ENCODE measurements at places on chromosomes 3 and 15. TPM values are rescaled to one million over a fixed set of nuclear protein-coding genes. Genes with fewer than 3 reads are reported as not detected.

GRCh38 chr3:74315291-74315690 is 299.2 kb downstream of the CNTN3 start:
- no peak for DNase-seq

TM4SF1 gene
- 5.4 TPM for total RNA-seq

HTR3E gene
- total RNA-seq = 6.5 TPM

SUSD5 gene
- 15.6 TPM for total RNA-seq

GP9 gene
- total RNA-seq = not detected

DNA sequence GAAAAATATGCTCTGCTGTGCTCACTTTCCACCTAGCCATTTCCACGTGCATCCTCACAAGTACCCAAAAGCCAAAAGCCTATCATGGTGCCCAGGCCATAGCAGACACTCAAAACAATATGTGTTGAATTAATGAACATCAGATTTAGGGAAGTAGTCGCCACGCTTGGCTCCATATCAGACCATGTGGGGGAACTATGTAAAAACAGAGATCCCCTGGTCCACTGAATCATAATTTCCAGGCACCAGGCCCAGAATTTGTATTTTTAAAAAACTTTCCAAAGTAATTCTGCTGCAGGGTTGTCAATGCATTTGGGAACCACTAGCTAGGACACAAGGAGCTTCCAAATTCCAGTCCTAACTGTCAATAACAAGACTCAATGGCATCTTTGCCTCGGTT is 77.3 kb downstream of the CNTN3 start:
- no peak for DNase-seq

DNA sequence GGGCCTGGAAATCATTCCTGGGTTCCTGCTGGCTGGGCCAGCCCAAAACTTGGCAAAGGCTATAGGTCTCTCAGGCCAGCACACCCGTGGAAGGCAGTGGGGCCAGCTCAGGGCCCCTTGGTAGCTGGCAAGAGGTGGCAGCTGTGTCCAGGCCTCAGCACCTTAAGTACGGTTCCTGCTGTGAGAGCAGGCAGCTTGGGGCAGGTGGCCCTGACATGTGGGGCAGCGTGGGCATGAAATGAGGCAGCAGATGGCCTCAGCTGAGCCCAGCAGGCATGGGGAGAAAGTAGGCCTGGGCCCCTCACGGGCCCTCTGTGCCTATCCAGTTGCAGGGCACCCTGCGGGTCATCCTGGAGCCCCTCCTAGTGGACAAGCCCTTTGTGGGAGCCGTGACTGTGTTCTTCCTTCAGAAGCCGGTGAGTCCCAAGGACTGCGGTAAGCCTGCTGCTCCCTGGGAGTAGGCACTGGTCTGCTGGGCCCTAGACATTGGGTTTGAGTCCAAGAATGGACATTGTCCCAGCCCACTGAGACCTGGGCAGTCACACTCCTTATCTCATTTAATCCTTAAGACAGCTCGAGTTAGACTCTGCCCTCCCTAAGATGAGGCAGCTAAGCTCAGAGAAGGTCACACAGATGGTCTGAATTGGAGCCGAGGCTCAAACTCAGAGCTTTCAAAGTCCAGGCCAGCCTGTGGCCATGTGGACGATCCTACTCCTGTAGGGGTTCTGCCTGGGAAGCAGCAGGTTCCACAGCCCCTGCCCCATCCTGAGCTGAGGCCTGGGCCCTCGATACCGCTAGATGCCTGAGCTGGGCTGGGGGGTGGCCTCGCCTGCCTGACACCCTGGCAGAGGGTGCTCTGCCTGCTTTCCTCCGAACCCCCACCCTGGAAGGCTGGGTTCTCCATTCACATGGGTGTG is 25.5 kb downstream of the ESYT3 start:
- peak; percentile 82 for DNase-seq

GRCh38 chr3:151743855-151744254 is 10.1 kb downstream of the AADACL2 start:
- no peak for DNase-seq

- DNase-seq = no peak
Measured at GRCh38 chr15:99143242-99143641, 38.4 kb downstream of the SYNM start.

- no peak for DNase-seq
Measured at GRCh38 chr3:19885468-19885867, 48.5 kb downstream of the EFHB start.

GRCh38 chr3:33954956-33955355 is 156.5 kb downstream of the PDCD6IP start:
- peak; percentile 10 for DNase-seq

HCLS1 gene
- total RNA-seq = 1.9 TPM

DNA sequence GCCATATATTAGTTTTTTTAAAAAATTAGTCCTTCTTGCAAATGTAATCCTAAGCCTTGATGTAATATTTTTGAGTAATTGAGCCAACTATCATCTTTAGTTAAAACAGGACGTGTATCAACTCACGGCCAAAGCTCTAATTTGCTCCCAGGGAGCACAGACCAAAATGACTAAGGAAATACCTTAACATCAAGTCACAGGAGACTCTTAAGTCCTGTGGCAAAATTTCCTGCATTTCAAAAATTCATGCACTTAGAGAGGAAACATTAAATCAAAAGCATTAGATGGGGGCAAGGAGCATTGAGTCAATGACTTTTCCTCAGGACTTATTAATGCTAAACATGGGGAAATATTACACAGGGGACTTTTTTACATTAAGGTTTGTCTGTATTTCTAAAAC is 276.0 kb downstream of the MFSD1 start:
- DNase-seq = no peak

- DNase-seq = peak; percentile 58
Measured at GRCh38 chr3:149472030-149472797, 2.3 kb upstream of the TM4SF4 start.

SPINT1 gene
- total RNA-seq = not detected

Data from SJCRH30 (cell line).